ENCODE measurements at places on chromosomes 3 and 15. TPM values are rescaled to one million over a fixed set of nuclear protein-coding genes. Genes with fewer than 3 reads are reported as not detected.
A peak's percentile ranks its signal among the peaks of the same experiment; 100 is the strongest.

Gene PP2D1
- not detected for total RNA-seq

Gene SKOR1
- total RNA-seq = 1.2 TPM

Gene PLA2G4E
- not detected for total RNA-seq

DNA sequence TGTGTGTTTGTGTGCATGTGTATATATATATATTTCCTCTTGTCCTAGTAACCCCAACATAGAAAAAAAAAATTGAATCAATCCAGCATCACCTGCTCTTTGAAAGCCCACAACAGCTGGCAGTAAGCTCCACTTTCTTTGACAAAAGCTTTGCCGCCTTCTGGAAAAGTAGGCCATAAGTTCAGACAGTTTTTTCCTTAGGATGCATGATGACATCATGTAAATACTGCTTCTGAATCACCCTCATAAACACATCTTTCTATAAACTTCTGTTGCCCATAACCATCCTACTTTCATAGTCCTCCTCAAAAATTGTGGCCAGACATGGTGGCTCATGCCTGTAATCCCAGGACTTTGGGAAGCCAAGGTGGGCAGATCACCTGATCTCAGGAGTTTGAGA, 67.4 kb downstream of the CSNK1G1 start:
- no peak overlapping the region for H3K4me3 ChIP-seq
- no peaks in the 10 kb centered on the region for H3K27me3 ChIP-seq
- H3K4me1 ChIP-seq = no peaks in the 10 kb centered on the region
- DNase-seq = no peak

DNA sequence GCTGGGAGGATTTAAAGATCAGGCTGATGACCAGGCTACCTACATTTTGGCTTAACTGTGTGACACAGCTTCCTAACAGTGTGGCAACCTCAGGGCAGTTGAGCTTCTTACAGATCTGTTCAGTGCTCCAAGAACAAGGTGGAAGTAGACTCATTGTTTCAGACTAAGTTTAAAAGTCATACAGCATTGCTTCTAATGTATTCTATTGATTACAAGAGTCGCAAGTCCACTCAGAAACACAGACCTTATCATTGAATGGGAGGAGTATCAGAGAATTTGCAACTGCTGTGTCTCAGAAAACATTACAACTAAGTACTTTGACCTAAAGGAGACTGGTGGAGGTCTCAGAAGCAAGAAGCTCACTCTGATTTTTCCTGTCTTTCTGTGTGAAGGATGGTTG, 579.5 kb upstream of the TGFBR2 start:
- no peaks in the 10 kb centered on the region for H3K36me3 ChIP-seq
- no peaks in the 10 kb centered on the region for H3K27me3 ChIP-seq
- no peak overlapping the region for H3K4me3 ChIP-seq
- H3K4me1 ChIP-seq = no peaks in the 10 kb centered on the region
- no peak overlapping the region for H3K27ac ChIP-seq

DNA sequence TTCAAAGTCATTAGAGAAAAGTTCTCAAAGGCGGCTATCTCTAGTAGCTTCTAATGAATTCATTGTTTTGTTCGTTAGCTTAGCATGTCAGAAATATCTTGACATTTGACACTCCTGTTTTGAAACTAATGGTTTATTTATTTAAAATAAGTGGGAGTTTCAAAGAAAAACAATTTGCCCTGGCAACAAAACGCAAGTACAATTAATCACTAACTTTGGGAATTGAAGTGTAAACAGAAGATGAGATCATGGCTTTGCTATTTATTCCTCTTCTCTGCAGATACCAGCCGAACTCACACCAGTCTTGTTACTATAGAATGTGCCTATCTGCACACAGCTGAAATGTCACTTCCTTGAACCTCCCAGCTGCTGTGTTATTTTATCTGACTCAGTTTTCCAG, 27.5 kb downstream of the MASP1 start:
- no peak overlapping the region for H3K4me3 ChIP-seq
- H3K36me3 ChIP-seq = no peaks in the 10 kb centered on the region
- H3K27ac ChIP-seq = no peak overlapping the region

DNA sequence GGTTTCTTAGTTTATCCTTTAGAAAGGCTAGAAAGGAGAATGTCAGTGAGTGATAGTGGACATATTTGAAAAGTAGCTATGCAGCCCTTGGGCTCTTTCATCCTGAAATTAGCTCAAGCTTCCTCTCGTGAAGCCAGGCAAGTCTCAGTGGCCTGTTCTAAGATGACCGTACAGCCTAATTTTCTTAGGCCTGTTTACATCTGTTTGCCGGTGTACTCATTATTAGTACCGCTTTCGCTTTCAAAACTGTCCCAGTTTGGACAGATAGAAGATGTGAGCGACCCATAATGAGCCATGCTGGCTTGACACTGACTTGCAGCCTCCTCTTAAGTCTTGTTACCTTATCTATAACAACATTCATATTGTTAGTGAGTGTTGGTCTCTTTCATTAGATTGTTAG, 5.7 kb upstream of the ARL14 start:
- no peak overlapping the region for H3K27ac ChIP-seq
- no peaks in the 10 kb centered on the region for H3K36me3 ChIP-seq
- no peak for DNase-seq
- H3K4me1 ChIP-seq = no peaks in the 10 kb centered on the region

DNA sequence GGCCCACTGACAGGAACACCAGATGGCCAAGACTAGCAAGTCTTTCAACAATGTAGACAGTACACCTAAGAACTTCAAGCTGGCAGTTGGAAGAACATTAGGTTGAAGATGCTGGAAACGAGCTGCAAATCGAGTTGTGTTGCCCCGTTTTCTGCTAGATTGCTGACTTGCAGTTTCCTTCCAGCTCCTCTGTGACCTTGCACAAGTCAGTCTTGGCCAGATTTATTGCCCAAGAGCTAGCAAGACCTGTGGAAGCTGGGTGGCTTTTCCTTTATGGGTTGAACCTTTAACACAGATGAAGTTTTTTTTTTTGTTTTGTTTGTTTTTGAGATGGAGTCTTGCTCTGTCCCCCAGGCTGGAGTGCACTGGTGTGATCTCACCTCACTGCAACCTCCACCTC, 2.9 kb upstream of the RBM6 start:
- H3K36me3 ChIP-seq = no peaks in the 10 kb centered on the region
- no peak overlapping the region for H3K27ac ChIP-seq
- peaks cover 6% of the 10 kb centered on the region for H3K4me1 ChIP-seq
- no peak for DNase-seq
- no peak overlapping the region for H3K4me3 ChIP-seq
- H3K27me3 ChIP-seq = no peaks in the 10 kb centered on the region

DNA sequence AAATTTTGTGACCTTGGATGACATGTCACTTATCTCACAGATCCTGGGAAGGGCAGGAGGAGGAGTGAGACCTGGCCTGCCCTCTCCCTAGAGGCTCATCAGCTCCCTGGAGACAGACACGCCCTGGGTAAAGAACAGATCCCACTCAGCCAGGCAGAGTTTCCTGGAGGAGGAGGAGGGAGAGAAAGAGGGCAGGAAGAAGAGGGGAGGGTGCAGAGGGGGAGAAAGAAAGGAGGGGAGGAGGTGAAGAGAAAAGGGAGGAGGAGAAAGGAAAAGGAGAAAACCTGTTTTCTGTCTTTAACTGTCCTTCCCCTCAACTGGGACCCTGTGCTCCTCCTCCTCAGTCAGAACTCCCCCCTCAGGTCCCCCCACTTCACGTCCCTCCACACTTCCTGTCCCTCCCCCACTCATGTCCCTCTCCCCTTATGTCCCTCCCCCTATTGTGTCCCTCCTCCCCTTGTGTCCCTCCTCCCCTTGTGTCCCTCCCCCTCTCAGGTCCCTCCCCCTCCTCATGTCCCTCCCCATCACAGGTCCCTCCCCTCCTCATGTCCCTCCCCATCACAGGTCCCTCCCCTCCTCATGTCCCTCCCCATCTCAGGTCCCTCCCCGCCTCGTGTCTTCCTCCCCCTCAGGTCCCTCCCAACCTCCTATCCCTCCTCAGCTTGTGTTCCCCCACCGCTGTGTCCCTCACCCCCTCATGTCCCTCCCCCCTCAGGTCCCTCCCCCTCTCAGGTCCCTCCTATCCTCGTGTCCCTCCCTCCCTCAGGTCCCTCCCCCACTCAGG, 52.3 kb upstream of the CGNL1 start:
- H3K27me3 ChIP-seq = no peaks in the 10 kb centered on the region
- DNase-seq = peak; percentile 25
- H3K4me1 ChIP-seq = peaks cover 1% of the 10 kb centered on the region
- no peak overlapping the region for H3K4me3 ChIP-seq
- no peaks in the 10 kb centered on the region for H3K36me3 ChIP-seq
- H3K27ac ChIP-seq = no peak overlapping the region

DNA sequence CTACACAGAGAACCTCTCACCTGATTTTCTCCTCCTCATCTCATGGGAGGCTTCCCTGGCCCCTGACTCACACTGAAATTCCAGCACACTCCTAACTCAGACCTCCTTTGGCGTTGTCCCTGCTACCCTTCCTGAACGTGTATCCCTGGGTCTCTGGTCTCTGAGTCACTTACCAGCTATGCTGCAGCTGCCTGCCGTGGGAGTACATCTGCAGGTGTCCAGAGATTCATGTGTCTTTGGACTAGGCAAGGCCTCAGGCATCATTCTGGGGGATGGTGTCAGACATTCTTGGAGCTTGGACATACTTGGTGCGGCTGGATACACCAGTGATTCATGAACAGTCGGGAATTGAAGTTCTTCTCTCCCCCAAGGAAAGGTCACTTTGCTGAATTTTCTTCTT, 148.8 kb upstream of the TRIM42 start:
- H3K36me3 ChIP-seq = no peaks in the 10 kb centered on the region
- peaks cover 8% of the 10 kb centered on the region for H3K4me1 ChIP-seq
- H3K27me3 ChIP-seq = no peaks in the 10 kb centered on the region
- DNase-seq = no peak

DNA sequence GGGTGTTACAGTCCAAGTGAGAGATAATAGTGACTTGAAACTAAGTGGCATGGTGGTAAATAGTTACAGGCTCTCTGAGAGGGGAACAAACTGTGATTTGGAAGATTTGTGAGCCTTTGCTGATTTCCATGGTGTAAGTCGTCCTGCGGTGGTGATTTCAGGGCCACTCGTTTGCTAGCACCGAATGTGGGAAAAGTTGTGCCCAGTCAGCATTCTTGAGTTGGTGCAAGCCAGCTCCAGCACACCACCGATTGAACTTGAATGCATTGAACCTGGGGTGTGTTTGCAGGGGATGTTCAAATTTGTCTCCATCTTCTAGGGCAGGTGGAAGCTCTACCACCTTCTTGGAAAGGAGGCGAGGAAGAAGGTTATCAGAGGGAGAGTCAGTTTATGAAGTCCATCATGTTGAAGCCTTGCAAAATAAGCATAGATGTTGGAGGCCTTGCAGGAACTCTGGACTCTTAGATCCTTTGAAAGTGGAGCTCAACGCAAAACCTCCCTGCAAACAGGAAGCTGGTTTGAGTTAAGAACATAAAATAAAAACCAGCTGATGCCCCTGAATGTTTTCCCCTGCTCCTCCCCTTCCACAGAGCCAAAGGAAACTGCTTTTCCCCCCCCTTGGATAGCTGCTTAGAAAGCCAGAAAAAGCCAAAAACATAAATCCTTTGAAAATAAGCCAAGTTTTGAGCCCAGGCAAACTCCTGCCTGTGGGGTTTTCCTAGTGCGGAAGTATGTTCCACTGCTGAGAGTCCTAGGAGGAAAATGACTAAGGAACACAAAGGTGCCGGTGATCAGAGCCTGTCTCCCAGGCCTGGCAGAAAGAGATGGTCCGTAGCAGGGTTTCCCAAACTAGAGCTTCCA, 21.9 kb downstream of the MAPKBP1 start:
- H3K27ac ChIP-seq = no peak overlapping the region
- no peaks in the 10 kb centered on the region for H3K27me3 ChIP-seq
- peaks cover 19% of the 10 kb centered on the region for H3K4me1 ChIP-seq
- no peak for DNase-seq
- H3K36me3 ChIP-seq = no peaks in the 10 kb centered on the region

GRCh38 chr15:33131552-33132232, 62.8 kb downstream of the FMN1 start:
- no peak for DNase-seq
- H3K4me1 ChIP-seq = no peaks in the 10 kb centered on the region
- H3K36me3 ChIP-seq = no peaks in the 10 kb centered on the region

DNA sequence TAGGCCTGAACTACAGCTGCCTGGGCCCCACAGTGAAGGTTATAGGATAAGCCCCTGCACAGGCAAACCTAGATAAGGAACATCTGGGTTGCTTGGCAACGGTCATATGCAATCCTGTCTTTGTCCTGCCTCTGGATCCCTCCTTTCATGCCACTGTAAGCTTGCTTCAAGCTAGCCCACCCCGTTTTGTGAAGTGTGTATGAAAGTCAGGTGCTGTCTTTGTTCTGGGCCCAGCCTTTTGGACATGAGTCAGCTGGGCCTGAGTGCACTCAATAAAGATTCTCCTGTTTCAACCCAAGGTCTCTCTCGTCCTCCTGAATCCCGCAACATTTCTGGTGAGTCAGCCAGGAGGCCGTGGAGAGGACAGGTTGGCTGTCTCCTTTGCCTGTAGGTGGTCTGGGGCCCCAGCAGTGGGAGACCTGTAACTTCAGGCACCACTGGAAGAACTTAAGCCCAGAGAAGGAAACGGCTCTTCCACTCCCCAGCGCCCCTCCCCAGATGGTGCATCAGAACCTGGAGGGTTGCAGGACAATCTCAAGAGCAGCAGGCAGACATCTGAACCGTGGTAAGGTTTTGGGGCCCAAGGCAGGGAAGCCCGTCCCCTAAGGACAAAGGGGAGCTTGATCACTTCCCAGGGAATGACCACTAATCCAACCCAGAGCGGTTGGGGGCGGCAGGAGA, 8.3 kb upstream of the SLC9C1 start:
- no peaks in the 10 kb centered on the region for H3K36me3 ChIP-seq
- no peak overlapping the region for H3K27ac ChIP-seq
- no peak overlapping the region for H3K4me3 ChIP-seq
- H3K4me1 ChIP-seq = no peaks in the 10 kb centered on the region
- DNase-seq = no peak

DNA sequence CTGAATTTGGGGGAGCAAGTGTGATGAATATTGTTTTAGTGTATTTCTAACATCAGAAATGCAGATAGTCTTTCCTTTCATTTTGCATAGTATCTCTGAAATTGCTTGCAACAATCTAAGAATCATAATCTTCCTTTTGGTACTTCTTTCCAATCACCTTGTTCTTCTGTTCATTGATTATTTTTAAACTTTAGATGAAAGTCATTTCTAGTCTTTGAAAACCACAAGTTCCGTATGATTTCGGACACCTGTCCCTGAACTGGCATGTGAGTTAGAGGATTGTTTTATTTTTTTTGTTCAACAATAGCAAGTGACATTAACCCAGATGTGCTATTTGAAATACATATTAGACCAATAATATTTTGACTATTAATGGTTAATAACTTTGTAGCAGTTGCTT, 329.7 kb downstream of the UNC13C start:
- no peaks in the 10 kb centered on the region for H3K4me1 ChIP-seq
- DNase-seq = no peak
- no peak overlapping the region for H3K27ac ChIP-seq
- no peaks in the 10 kb centered on the region for H3K27me3 ChIP-seq
- no peak overlapping the region for H3K4me3 ChIP-seq
- no peaks in the 10 kb centered on the region for H3K36me3 ChIP-seq

All from ovary (tissue), 10 donors.